ENCODE measurements at places on chromosomes 12 and 14. TPM values are rescaled to one million over a fixed set of nuclear protein-coding genes. Genes with fewer than 3 reads are reported as not detected.
A peak's percentile ranks its signal among the peaks of the same experiment; 100 is the strongest.

DNA sequence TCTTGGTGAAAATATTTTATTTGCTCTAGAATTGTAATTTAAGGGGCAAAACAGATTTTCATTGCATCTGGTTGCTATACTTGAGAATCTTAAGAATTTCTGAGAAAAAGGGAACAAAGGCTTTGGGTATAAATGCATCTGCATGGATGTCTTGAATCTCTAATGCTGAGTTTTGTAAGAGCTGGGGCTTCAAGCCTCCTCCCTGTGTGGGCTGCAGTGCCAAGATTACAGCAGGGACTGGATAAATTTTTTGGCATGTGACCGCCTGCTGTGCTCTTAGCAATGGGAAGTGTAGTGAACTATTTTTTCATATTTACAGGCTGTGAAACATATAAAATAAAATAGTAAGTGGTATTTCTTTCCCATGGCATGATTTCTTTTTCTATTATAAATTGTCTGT is 70.0 kb downstream of the SLC38A6 start:
- no peak for DNase-seq

GRCh38 chr14:35515916-35516315 is 18.0 kb upstream of the INSM2 start:
- DNase-seq, result no peak

DNA sequence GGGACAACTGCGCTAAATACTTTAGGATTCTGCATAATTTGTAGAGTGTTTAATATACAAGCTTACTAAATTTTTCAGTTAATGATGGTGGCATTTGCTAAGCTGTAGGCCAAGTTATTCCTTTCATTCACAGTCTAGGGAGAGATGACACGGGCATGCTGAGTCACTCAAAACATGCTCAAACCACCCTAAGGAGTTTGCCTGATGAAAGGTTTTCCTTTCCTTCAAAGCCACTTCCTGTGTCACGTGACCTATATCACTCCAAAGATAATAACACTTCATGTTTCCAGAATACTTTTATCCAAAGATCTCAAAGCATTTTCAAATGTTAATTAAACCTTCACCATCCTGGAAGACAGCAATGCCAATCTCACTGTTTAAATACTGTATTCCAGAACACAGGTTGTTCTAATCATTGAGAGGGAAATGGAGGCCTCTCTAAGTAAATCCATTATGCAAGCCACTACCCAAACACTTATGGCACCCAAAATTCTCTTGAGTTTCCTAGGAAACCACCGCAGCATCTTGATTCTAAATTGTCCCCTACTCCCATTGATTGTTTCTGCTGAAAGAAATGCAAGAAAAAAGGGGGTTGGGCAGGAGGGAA is 207.0 kb upstream of the CDKN3 start:
- DNase-seq, result no peak

- DNase-seq, result no peak
These were observed 92.8 kb upstream of the TMTC2 start for GRCh38 chr12:82593901-82594396.

DNA sequence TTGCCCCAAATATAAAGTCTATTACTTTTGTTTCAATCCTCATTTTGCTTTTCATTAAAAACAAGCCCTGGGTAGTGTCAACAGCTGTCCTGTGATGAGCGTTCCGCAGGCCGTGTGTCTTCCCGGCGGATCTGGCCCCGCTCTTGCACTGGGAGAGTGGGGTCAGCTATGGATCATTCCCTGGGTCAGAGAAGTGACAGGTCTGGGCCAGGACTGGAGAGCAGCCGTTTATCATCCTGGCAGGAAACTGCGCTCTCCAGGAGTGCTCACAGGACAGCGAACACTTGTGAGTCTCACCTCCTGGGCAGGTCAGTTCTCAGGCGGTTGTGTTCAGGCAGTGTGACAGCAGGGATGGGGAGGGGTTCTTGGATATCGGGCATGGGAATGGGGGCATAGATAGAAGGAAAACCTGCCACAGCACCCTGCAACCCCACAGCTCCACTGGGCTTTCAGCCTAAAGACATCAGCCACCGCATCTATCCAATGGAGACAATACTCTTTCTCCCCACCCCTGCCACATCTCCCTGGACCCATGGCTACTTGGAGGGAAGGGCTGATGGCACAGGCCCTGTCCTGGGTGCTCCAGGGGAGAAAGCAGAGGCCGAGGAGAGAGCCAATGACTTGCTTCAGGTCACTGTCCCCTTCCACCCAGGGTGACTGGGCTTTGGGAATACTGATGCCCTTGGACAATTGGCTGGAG is 47.8 kb upstream of the CHGA start:
- DNase-seq, result no peak

GRCh38 chr14:24817212-24818057 is 183.4 kb upstream of the GZMB start:
- no peak for DNase-seq

- peak; percentile 31 for DNase-seq
These were observed 26.8 kb downstream of the FERMT2 start for GRCh38 chr14:52923902-52924575.

The CRACR2A gene
- total RNA-seq, result 20.7 TPM

The CLEC9A gene
- not detected for total RNA-seq
